Type B pancreatic cell (in vitro differentiated cells): ENCODE measurements at places on chromosomes 1 and 21.

DNA sequence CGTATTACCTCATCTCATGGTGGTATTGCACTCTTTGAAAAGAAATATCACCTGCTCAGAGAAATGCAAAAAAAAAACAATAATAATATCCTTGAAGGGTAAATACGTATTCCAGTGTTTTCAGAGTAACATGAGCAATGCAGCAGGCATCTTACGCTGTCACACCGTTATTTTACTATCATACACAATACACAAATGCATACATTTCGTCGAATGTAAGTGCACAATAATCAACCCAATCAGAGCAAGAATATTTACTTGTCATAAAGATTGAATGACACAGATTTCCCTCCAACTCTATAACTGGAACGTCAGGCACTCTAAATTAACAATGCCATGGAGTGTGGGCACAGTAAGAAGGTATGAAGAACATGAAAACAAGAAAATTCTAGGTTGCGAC is 1050.1 kb downstream of the PLA2G4A start:
- no peaks in the 10 kb centered on the region for H3K27me3 ChIP-seq
- H3K27ac ChIP-seq, result no peak overlapping the region
- H3K36me3 ChIP-seq, result no peaks in the 10 kb centered on the region

GRCh38 chr21:24308183-24308582 is 1299.1 kb downstream of the MRPL39 start:
- H3K4me1 ChIP-seq, result no peaks in the 10 kb centered on the region
- DNase-seq, result no peak
- no peaks in the 10 kb centered on the region for H3K36me3 ChIP-seq
- H3K4me3 ChIP-seq, result no peak overlapping the region
- no peak overlapping the region for H3K27ac ChIP-seq
- H3K27me3 ChIP-seq, result no peaks in the 10 kb centered on the region

DNA sequence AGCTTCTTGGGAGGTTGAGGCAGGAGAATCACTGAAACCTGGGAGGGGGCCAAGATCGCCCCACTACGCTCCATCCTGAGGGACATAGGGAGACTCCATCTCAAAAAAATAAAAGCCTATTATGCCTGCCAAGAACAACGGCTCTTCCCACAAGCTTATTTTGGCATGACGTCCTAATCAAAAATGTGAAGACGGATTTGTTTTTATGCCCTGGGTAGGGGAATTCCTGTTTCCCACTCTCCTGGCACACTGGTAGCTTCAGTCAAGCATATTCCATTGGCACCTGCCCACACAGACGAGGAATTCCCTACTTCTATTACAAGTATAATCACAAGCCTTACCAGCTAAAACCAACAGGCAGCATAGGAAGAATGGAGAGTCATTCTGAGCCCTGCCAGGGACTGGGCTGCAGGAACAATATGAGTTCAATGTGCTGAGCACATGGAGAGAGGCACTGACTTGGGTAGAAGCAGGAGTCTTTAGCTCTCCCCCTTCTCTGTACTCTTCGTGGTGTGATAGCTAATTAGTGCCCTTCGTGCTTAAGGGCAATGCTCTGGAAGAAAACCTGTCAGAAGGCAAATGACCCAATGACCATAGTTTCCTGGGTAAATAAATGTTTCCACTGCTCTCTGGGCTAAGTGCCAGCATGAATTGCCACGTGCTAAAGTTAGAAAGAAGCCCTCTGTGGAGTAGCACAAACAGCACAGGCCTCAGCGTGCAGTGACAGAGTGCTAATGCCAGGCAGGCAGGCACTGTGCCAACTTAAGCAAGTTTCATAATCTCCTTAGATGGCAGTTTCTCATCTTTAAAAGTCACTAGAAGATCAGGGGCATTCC is 16.8 kb downstream of the TNFSF4 start:
- H3K4me3 ChIP-seq, result peak overlapping the region; percentile 58
- no peak for DNase-seq
- peaks cover 3% of the 10 kb centered on the region for H3K36me3 ChIP-seq
- peaks cover 12% of the 10 kb centered on the region for H3K4me1 ChIP-seq

GRCh38 chr1:154206196-154206595 is at the start of gene CFAP141:
TSS of gene CFAP141 (minus strand) at chr1:154206333. CDS start at chr1:154206307, 26 bp downstream.
- H3K4me1 ChIP-seq, result peaks cover 5% of the 10 kb centered on the region
- peak within 1 kb of the TSS; percentile 84 for H3K27ac ChIP-seq
- H3K36me3 ChIP-seq, result peaks cover 29% of the 10 kb centered on the region
- no peak within 1 kb of the TSS for H3K4me3 ChIP-seq

DNA sequence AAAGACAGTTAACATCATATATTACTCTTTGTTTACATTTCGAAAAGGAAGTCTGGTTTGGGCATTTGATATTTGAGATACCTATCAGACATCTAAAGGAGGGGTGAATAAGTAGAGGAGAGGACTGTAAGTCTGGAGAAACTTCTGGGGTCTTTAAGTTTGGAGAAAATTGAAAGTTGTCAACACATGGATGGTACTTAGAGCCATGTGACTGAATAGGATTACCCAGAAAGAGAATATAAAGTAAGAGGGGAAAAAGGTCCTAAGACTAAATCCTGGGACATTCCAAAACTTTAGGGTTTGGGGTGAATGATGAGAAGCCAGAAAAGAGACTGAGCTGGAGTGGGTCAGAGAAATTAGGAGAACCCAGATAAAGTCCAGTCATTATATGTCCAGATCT is 10.1 kb upstream of the RNF2 start:
- H3K27ac ChIP-seq, result no peak overlapping the region
- no peak overlapping the region for H3K4me3 ChIP-seq
- H3K36me3 ChIP-seq, result no peaks in the 10 kb centered on the region
- H3K4me1 ChIP-seq, result no peaks in the 10 kb centered on the region
- no peak for DNase-seq
